Osteoblast (primary cell): ENCODE measurements at places on chromosomes 11 and 22. TPM values are rescaled to one million over a fixed set of nuclear protein-coding genes. Genes with fewer than 3 reads are reported as not detected.

- DNase-seq: peak; percentile 73
These were observed 2.9 kb downstream of the MICAL2 start for GRCh38 chr11:12113294-12113693.

DNA sequence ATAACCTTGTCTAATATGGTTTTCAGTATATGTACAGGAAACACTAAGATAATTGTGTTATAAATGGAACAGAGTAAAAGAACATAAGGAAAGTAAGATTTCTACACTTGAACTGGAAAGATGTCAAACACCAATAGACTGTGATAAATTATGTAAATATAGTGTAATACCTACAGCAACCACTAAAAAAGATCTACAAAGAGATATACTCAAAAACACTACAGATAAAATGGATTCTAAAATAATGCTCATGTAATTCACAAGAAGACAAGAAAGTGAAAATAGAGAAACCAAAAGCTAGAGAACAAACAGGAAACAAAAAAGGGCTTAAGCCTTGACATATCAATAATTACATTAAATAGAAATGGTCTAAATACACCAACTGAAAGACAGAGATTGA lies 30.9 kb downstream of the DEUP1 start:
- DNase-seq: no peak

GRCh38 chr22:30357236-30357570 lies 396 bp downstream of the CCDC157 start:
- peak; percentile 89 for DNase-seq

DNA sequence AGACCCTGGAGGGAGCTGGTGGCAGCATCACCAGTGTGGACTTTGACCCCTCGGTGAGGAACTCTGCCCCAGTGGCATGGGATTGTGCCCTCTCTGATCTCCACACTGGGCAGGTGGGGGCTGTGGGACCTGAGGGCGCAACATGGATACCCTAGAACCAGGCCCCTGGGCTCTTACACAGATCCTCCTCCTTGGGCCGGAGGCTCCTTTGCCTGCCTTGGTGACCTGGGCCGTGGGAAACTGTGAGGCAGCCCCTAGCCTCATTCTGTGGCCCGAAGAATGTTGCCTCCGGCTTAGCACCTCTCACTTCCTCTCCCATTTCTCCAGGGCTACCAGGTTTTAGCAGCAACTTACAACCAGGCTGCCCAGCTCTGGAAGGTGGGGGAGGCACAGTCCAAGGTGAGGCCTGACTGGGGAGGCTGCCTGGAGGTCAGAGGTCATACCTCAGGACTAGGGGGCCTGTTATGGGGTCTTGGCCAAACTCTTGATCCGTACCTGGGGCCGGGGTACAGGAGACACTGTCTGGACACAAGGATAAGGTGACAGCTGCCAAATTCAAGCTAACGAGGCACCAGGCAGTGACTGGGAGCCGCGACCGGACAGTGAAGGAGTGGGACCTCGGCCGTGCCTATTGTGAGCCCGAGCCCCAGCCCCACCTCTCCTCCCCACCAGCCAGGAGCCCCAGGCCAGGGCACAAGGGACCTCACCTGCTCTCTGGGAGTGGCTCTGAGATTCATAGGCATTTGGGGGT lies 12.2 kb downstream of the ATG16L2 start:
- DNase-seq: peak; percentile 61

GRCh38 chr22:48450188-48450825 lies 1377.4 kb downstream of the BRD1 start:
- peak; percentile 39 for DNase-seq

- DNase-seq: peak; percentile 72
These were observed 9.4 kb downstream of the CBX6 start for GRCh38 chr22:38862375-38863329.

- peak; percentile 78 for DNase-seq
These were observed 1.2 kb downstream of the CSRP3 start for GRCh38 chr11:19200410-19201201.

- no peak for DNase-seq
These were observed 47.5 kb downstream of the RTL6 start for GRCh38 chr22:44450503-44450902.

DNA sequence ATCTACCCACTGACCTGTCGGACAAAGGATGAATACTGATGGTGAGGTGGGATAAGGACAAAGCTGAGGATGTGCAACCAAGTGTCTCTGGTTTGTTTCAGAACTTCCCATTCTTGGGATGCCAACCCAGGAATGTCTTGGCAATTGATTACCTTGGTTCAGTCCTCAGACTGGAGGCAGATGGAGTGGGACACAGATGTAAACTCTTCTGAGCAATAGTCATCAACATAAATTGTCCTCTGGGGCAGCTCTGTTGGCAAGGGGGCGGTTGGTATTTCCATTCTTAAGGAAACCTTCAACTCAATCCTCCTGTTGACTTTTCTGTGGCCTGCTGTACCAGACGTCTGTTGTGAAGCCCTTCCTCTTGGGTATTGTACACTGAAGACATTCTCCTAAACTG lies 6.8 kb downstream of the ABTB2 start:
- peak; percentile 11 for DNase-seq

ATP6V1E1 gene
- total RNA-seq: 120 and 147 TPM in 2 replicates

UBASH3B gene
- total RNA-seq: 9.1 and 21.4 TPM in 2 replicates

LRRC56 gene
- total RNA-seq: 0.88 and 1.1 TPM in 2 replicates

CLP1 gene
- total RNA-seq: 15.2 and 15.6 TPM in 2 replicates
